Ovary (tissue), 10 donors: ENCODE measurements at places on chromosomes 3 and 15. TPM values are rescaled to one million over a fixed set of nuclear protein-coding genes. Genes with fewer than 3 reads are reported as not detected.

GRCh38 chr15:95365511-95366107 lies 964.9 kb upstream of the NR2F2 start:
- DNase-seq: peak; percentile 57
- H3K4me3 ChIP-seq: no peak overlapping the region
- H3K27ac ChIP-seq: peak overlapping the region; percentile 56
- no peaks in the 10 kb centered on the region for H3K27me3 ChIP-seq
- no peaks in the 10 kb centered on the region for H3K36me3 ChIP-seq

- DNase-seq: no peak
- H3K27ac ChIP-seq: no peak overlapping the region
- H3K4me1 ChIP-seq: no peaks in the 10 kb centered on the region
- no peaks in the 10 kb centered on the region for H3K27me3 ChIP-seq
Measured at GRCh38 chr15:45689616-45690015, 54.8 kb downstream of the SQOR start.

DNA sequence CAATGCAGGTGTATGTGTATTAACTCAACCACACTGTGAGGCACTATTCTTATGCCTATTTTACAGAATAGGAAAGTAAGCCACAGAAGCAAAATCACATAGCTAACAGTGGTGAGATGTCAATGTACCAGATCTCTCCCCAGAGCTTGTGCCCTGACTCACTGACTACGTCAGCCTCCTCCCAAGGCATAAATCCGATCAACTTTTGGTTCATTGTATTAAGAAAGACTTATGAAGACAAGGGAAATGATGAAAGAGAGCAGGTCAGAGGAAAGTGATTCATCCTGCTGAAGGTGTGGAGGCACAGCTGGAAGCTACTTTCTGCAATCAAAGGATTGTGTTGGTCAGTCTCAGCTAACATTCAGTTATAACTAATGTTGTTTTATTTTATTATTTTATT lies 33.0 kb upstream of the SV2B start:
- H3K4me3 ChIP-seq: no peak overlapping the region
- H3K36me3 ChIP-seq: no peaks in the 10 kb centered on the region
- H3K27me3 ChIP-seq: no peaks in the 10 kb centered on the region
- DNase-seq: no peak
- no peaks in the 10 kb centered on the region for H3K4me1 ChIP-seq

DNA sequence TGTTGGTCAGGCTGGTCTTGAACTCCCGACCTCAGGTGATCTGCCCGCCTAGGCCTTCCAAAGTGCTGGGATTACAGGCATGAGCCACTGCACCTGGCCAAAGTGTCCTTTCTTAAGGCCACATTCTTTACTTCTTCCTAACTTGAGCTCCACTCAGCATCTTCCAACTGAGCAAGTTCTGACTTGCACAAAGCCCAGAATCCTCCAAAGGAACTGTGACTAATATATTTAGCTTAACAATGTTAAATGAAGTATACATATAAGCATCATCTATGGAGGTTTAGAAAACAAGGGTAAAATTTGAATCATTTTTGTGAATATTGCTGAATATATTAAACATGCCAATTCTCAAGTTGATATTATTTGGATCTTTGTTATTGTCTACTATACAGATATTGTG lies 93.7 kb downstream of the SHQ1 start:
- peaks cover 3% of the 10 kb centered on the region for H3K4me1 ChIP-seq
- no peak for DNase-seq
- no peak overlapping the region for H3K27ac ChIP-seq
- no peaks in the 10 kb centered on the region for H3K36me3 ChIP-seq
- no peaks in the 10 kb centered on the region for H3K27me3 ChIP-seq

GRCh38 chr3:56052188-56052587 lies 416.1 kb downstream of the ERC2 start:
- no peak for DNase-seq
- H3K36me3 ChIP-seq: no peaks in the 10 kb centered on the region
- no peak overlapping the region for H3K27ac ChIP-seq
- no peaks in the 10 kb centered on the region for H3K27me3 ChIP-seq
- H3K4me1 ChIP-seq: peaks cover 18% of the 10 kb centered on the region
- H3K4me3 ChIP-seq: no peak overlapping the region

DNA sequence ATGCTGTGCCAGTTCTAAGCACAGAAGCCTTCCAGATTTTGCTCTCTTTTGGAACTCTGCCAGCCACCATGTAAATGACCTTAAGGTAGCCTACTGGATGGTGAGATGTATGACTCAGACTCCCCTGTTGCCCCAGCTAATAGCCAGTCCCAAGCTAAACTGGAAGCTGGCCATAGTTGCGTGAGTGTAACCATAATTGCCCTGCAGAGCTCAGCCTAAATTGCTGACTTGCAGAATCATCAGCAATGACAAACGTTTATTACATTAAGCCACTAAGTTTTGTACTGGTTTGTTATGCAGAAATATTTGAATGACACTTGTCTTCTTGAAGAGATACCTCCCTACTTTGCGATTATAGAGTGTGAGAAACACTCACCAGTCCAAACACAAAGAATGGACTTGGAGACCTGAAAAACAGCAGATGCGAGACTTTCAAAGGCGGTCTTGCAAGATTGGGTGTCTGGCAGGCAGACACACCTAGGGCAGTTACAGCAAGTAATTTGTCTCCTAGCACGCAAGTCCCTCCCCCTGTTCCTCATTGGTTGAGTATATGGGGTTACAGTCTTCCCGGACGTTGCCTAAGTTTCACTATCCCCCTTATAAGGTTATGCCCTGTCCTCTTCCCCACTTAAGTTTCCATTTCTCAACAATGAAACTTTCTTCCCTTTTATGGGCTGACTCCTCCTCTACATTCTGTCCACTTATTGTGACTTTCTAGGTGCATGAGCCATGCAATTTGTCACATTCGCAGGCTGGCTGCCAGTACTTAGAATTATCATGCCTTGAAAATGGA lies 83.6 kb upstream of the XCR1 start:
- no peak for DNase-seq
- H3K36me3 ChIP-seq: no peaks in the 10 kb centered on the region
- H3K4me3 ChIP-seq: no peak overlapping the region
- no peak overlapping the region for H3K27ac ChIP-seq
- H3K27me3 ChIP-seq: no peaks in the 10 kb centered on the region
- H3K4me1 ChIP-seq: peaks cover 2% of the 10 kb centered on the region

- no peaks in the 10 kb centered on the region for H3K27me3 ChIP-seq
- no peak overlapping the region for H3K4me3 ChIP-seq
- H3K4me1 ChIP-seq: no peaks in the 10 kb centered on the region
- H3K27ac ChIP-seq: no peak overlapping the region
- H3K36me3 ChIP-seq: no peaks in the 10 kb centered on the region
- no peak for DNase-seq
Measured at GRCh38 chr3:133777807-133778568, 27.6 kb upstream of the SRPRB start.

- no peak overlapping the region for H3K27ac ChIP-seq
- no peaks in the 10 kb centered on the region for H3K36me3 ChIP-seq
- peaks cover 4% of the 10 kb centered on the region for H3K4me1 ChIP-seq
- H3K4me3 ChIP-seq: no peak overlapping the region
- DNase-seq: no peak
- H3K27me3 ChIP-seq: no peaks in the 10 kb centered on the region
Measured at GRCh38 chr3:194466761-194467356, 19.9 kb downstream of the ATP13A3 start.

GRCh38 chr15:83695246-83695645 lies 41.3 kb downstream of the ADAMTSL3 start:
- no peak overlapping the region for H3K4me3 ChIP-seq
- no peaks in the 10 kb centered on the region for H3K27me3 ChIP-seq
- H3K27ac ChIP-seq: no peak overlapping the region
- peaks cover 7% of the 10 kb centered on the region for H3K4me1 ChIP-seq

GRCh38 chr15:63258658-63259057 lies 18.7 kb upstream of the APH1B start:
- H3K27me3 ChIP-seq: no peaks in the 10 kb centered on the region
- peaks cover 2% of the 10 kb centered on the region for H3K4me1 ChIP-seq
- H3K36me3 ChIP-seq: no peaks in the 10 kb centered on the region
- H3K27ac ChIP-seq: no peak overlapping the region
- no peak overlapping the region for H3K4me3 ChIP-seq

DNA sequence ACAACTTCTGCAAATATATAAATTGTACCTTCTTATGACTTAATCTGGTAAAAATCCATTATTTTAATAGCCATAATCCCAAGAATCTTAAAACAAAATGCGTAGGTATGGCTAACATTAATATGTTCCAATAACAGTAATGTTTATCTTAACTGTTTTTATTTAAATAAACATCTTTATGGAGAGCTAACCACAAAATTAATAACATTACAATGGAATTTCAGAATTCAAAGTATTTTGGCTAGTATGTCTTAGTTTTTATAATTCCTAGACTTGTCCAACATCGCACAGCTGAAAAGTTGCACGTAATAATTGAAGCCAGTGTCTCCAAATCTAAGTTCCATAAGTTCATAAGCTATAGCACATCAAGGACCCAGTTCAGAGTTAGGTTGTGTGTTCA lies 47.6 kb downstream of the ANKRD28 start:
- no peaks in the 10 kb centered on the region for H3K4me1 ChIP-seq
- DNase-seq: no peak
- H3K27ac ChIP-seq: no peak overlapping the region
- no peak overlapping the region for H3K4me3 ChIP-seq
- no peaks in the 10 kb centered on the region for H3K36me3 ChIP-seq
- no peaks in the 10 kb centered on the region for H3K27me3 ChIP-seq

- H3K27ac ChIP-seq: no peak overlapping the region
- no peak overlapping the region for H3K4me3 ChIP-seq
- no peak for DNase-seq
- no peaks in the 10 kb centered on the region for H3K4me1 ChIP-seq
- no peaks in the 10 kb centered on the region for H3K36me3 ChIP-seq
Measured at GRCh38 chr3:131231710-131232389, 149.7 kb upstream of the NUDT16 start.

GRCh38 chr15:93180656-93181055 lies 91.6 kb upstream of the RGMA start:
- H3K4me1 ChIP-seq: peaks cover 4% of the 10 kb centered on the region
- H3K36me3 ChIP-seq: no peaks in the 10 kb centered on the region
- no peaks in the 10 kb centered on the region for H3K27me3 ChIP-seq
- no peak for DNase-seq
- H3K4me3 ChIP-seq: no peak overlapping the region
- no peak overlapping the region for H3K27ac ChIP-seq

DNA sequence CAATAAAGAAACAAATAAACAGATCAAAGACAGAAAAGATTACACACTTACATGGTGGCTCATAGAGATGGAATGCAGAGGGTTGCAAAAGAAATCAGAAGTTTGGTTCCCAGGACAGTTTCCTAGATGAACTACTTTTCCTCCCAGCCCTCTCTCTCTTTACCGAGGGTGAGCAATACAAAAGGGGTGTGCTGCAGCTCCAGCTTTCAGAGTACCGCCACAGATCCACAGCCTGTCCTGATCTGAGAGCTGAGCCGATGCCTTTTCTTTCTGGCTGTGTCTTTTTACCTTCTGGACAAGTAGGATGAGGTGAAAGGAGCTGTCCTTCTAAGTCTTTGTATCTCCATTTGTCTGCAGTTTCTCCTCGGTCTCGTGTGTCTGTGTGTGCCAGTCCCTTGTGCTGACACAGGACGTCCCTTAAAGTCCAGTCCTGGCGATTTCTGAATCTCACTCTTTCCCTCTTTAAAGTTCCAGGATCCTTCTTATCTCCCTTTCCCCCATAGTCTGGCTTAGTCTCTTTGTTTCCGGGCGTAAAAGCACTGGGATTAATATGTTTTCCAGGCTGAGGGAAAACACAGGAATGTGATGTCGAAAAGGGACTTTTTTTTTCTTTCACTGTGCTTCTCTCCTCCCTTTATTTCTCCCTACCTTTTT lies 540 bp downstream of the CCDC80 start:
- H3K4me1 ChIP-seq: peaks cover 13% of the 10 kb centered on the region
- H3K27ac ChIP-seq: peak overlapping the region; percentile 76
- DNase-seq: peak; percentile 55

DNA sequence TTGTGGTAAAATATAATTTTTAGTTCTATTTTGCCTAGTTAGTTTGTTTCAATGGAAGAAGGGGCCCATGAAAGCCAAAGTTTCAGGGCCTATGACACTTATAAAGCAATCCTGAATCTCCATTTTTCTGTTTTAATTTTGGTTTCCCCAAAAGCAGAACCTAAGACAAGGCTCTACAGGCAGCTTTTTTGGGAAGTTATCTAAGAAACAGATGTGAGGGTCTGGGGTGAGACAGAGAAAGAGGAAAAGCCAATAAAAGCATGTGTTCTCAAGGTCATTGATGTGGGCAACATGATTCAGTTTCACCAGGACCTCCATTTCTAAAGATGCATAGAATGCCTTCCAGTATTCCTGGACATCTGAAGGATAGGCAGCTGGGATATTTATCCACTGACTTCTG lies 598.5 kb downstream of the PDCD6IP start:
- no peak overlapping the region for H3K27ac ChIP-seq
- no peak overlapping the region for H3K4me3 ChIP-seq
- H3K4me1 ChIP-seq: no peaks in the 10 kb centered on the region
- no peak for DNase-seq

DNA sequence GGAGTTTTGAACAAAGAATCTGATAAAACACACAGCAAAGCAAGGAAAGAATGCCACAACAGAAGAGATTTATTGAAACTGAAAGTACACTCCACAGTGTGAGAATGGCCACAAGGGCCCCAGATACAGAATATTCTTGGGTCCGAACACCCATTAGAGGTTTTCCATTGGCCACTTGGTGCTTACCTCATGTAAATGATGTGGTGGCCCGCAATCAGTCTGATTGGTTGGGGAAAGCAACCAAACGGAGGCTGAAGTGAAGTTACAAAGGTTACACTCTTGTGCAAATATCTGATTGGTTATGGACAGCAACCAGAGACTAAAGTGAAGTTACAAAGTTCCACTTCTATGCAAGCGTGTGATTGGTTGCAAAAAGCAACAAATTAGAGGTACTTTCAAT lies 20.4 kb downstream of the NSUN3 start:
- no peak for DNase-seq
- no peaks in the 10 kb centered on the region for H3K4me1 ChIP-seq
- H3K4me3 ChIP-seq: no peak overlapping the region
- H3K27ac ChIP-seq: no peak overlapping the region
- H3K27me3 ChIP-seq: no peaks in the 10 kb centered on the region

DNA sequence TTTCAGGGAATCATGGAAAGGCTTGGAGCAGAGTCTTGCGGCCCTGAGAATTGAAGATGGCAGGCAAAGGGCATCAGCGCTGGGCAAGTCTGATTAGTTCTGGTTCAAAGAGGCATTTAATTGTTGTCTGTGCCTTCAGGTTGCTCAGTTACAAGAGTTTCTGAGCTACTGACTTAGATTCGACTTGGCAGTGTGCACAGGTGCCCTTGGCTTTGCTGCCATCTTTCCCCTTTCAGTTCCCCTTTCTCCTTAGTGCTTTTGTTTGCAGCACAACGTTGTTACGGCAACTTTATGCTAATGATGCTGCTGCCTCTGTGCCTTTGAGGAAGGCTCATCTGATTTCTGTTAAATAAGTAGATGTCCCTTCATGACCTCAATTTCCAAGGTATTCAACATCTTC lies 12.5 kb downstream of the P2RY14 start:
- H3K4me1 ChIP-seq: peaks cover 2% of the 10 kb centered on the region
- no peaks in the 10 kb centered on the region for H3K36me3 ChIP-seq
- DNase-seq: no peak
- no peak overlapping the region for H3K27ac ChIP-seq

Gene XCR1
- 0.05 TPM for total RNA-seq

Gene ENTPD3
- total RNA-seq: 1.3 TPM

Gene CD86
- 4.8 TPM for total RNA-seq

Gene TMCO5A
- not detected for total RNA-seq

Gene LSMEM2
- not detected for total RNA-seq

Gene TRNT1
- total RNA-seq: 13.2 TPM

Gene THRB
- 2.5 TPM for total RNA-seq

Gene UBE2E2
- total RNA-seq: 45.1 TPM

Gene SSR3
- total RNA-seq: 114 TPM
